Endothelial cell of umbilical vein (primary cell): ENCODE measurements at places on chromosomes 2 and 18. TPM values are rescaled to one million over a fixed set of nuclear protein-coding genes. Genes with fewer than 3 reads are reported as not detected.

DNA sequence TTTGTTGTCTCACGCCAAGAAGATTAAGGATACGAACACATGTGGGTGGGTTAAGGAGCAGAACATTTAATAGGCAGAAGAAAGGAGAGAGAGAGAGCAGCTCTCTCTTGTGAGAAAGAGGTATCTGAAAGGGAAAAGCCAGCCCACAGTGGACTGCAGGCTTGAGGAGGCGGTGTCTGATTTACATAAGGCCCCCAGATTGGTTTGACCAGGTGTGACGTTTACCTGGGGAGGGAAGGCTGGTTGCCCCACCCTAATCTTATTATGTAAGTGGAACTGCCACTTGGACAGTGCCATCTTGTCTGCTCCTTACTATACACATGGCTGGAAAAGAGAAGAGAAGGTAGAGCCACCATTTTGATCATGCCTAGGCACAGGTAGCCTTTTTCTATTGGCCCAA is 189.2 kb downstream of the NCK2 start:
- DNase-seq, result no peak

- no peak for DNase-seq
Measured at GRCh38 chr2:81505586-81505985, 1201.0 kb upstream of the LRRTM1 start.

GRCh38 chr18:36543991-36544725 is 246.6 kb downstream of the FHOD3 start:
- DNase-seq, result no peak

KCNJ13 gene
- not detected in 2 replicates for total RNA-seq

C2orf66 gene
- total RNA-seq, result 0.27 and 0.39 TPM in 2 replicates

- DNase-seq, result peak; percentile 81
Measured at GRCh38 chr2:98444436-98445176, at the start of gene INPP4A. Gene INPP4A, plus strand, starts transcription at chr2:98444858. Its CDS starts 75,191 bp downstream, at chr2:98520049.

DNA sequence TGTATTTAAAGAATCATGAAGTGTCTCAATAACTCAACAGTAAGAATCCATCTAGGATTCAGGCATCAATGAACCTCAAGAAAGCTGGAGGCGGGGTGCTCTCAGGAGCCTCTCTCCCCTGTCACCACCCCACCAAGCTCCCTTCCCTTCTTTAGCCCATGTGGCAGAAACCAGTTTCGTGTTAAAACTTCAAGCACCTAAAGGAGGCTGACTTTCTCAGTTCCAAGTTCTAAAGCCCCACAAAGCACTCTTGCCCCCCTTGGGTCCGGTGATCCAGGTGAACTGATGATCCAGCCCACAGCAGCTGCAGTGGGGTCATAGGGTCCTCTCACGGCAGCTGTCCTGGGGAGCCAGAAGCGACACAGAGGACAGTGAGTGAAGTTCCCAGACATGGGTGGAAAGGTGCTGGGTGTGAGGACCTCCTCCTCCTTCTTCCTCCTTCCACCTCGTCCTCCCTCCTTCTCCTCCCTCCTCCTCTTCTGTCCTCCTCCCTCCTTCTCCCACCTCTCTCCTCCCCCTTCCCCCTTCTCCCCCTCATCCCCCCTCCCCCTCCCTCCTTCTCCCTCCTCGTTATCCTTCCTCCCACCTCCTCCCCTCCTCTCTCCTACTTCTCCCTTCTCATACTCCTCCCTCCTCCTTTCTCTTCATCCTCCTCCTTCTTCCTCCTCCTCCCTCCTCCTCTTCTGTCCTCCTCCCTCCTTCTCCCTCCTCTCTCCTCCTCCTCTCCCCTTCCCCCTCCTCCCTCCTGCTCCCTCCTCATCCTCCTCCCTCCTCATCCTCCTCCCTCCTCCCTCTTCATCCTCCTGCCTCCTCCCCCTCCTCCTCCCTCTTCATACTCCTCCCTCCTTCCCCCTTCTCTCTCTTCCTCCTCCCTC is 192.4 kb upstream of the AGAP1 start:
- DNase-seq, result no peak

GRCh38 chr2:231128541-231128940 is 3.7 kb upstream of the HTR2B start:
- DNase-seq, result no peak
